NCI-H2081 treated with DMSO at 0.1 percent for 48 hours (cell line): ENCODE measurements at places on chromosomes 16 and 17.

DNA sequence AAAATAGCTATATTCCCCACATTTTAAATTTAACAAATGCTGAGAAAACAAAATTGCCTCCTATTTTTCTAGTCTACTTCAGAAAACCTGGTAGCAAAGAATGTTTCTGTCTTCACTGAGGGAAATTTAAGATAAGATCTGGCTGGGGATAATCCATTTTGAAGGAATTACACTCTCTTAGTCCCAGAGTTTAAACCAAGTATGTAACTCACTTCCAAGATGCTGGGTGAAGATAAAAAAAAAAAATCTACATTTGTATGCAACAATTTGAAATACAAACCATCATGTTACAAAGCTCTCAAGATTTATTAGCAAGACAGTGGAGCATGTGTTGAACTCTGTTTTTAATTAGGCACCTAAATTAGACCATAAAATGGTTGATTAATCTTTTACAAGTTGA, 5.7 kb downstream of the HS3ST3B1 start:
- no peak for DNase-seq

GRCh38 chr17:48860034-48860433, 29.2 kb downstream of the CALCOCO2 start:
- DNase-seq = no peak

- no peak for DNase-seq
Measured at GRCh38 chr17:418421-418751, 65.8 kb upstream of the RPH3AL start.

- no peak for DNase-seq
Measured at GRCh38 chr16:56352351-56353053, 72.8 kb downstream of the AMFR start.

- peak; percentile 56 for DNase-seq
Measured at GRCh38 chr17:65750631-65751115, 189.2 kb upstream of the AXIN2 start.

GRCh38 chr16:64398793-64399192, 723.1 kb downstream of the CDH11 start:
- DNase-seq = no peak
